ENCODE measurements at places on chromosomes 5 and 9. TPM values are rescaled to one million over a fixed set of nuclear protein-coding genes. Genes with fewer than 3 reads are reported as not detected.

GRCh38 chr5:105874316-105874715 is 1796.4 kb downstream of the EFNA5 start:
- DNase-seq = no peak

GRCh38 chr9:78986446-78986845 is 585.3 kb upstream of the TLE4 start:
- DNase-seq = no peak

GRCh38 chr9:138115506-138115905 is 237.9 kb downstream of the CACNA1B start:
- no peak for DNase-seq

GRCh38 chr5:52985306-52985705 is 3.8 kb upstream of the ITGA2 start:
- no peak for DNase-seq

DNA sequence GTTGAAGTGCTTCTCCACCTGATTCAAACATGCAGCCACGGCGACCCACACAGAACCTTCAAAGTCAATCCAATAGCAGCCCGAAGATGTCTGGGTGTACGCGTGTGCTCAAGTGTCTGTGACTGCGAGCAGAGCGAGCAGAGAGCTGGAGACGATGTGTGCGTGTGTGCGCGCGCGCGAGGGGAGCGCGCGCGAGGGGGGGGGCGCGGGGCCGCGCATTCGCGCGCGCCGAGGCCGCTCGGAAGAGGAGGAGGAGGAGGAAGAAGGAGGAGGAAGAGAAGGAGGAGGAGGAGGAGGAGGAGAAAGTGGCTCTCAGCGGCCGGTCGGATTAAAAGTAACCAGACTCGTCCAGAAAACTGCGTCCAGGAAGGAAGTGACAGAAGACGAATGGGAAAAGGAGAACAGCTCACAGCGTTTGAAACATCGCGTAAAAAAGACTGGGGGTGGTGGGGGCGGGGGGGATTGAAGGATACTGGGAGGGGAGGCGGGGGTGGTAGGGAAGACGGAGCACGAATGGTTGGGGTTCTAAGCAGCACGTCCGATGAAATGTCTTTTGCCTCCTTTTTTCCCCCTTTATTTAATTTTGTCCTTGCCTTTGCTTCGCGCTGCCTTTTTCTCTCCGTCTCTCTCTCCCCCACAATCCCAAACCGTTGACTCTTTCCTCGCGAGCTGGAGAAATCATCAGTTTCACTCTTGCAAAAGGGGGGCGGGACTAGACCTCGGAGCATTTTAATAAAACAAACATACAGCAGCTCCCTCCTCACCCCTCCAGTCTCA is at the start of gene MEF2C:
Gene MEF2C (minus strand): TSS at position 126 of the 777 bp plus-strand sequence. CDS start 59,396 bp downstream, outside the sequence.
- peak; percentile 65 for DNase-seq

GRCh38 chr5:135941711-135942110 is 13.1 kb downstream of the LECT2 start:
- no peak for DNase-seq

GRCh38 chr5:167665841-167666375 is 625.5 kb upstream of the WWC1 start:
- DNase-seq = no peak

- no peak for DNase-seq
These were observed 107.2 kb upstream of the NFIL3 start for GRCh38 chr9:91530829-91531228.

GRCh38 chr9:2502210-2502609 is 119.4 kb upstream of the VLDLR start:
- no peak for DNase-seq

- DNase-seq = no peak
These were observed 154.3 kb upstream of the ZNF618 start for GRCh38 chr9:113721856-113722255.

GRCh38 chr9:121298016-121298538 is 30.1 kb downstream of the GSN start:
- no peak for DNase-seq

- no peak for DNase-seq
These were observed 66.0 kb downstream of the PLAC8L1 start for GRCh38 chr5:146039420-146039819.

DNA sequence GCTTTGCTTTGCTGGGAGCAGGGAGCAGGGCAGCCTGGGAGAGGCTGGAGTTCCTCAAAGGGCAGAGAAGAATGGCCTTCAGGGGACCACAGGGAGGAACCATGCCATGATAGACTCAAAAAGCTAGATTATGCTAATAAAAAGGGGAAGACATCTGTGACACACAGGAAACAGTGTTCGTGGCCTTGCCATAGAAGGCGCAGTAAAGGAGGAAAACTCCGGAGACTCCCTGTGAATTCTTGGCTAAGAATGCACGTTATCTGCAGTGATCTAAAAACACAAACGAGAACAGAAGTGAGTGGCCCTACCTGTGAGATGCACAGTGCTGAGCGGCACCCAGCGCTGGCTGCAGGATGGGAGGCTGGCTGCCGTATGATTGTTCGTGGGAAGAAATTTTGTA is 15.9 kb upstream of the LTC4S start:
- no peak for DNase-seq

DNA sequence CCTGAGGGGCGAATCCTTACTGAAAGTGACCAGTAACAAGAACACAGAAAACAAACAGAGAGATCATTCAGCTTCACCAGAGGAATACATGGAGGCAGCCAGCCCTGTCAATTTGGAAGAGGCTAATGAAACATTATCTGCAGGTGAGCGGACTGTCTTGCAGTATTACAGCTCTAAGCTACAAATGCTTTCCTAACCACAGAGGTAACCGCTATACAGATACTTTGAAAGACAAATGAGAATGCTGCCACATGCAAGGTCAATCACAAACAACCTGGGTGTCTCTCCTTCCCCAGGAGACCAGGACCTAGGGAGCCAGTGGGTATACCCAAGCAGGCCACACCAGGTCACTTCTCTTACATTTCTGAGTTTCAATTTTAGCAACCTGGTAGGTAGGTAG is 30.2 kb downstream of the EFNA5 start:
- DNase-seq = no peak

DNA sequence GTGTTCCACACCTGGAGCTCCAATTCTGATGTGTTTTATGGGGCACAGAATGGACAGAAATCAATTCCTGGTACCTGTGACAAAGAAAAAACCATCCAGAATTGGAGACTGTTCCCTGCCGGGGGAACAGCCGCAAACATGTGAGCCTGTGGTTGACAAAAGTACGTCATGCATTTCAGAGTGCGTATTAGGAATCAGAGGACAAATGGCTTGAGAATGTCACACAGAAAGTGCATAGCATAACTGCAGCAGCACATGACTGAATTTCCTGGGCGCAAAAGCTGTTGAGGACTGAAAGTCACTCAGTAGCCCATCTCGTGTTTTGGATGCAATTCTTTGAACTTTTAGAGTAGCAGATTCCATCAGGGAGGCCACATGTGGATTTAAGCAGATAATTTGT is 85.1 kb downstream of the TRIO start:
- no peak for DNase-seq

- DNase-seq = no peak
These were observed 21.6 kb upstream of the GRPEL2 start for GRCh38 chr5:149323621-149324205.

DNA sequence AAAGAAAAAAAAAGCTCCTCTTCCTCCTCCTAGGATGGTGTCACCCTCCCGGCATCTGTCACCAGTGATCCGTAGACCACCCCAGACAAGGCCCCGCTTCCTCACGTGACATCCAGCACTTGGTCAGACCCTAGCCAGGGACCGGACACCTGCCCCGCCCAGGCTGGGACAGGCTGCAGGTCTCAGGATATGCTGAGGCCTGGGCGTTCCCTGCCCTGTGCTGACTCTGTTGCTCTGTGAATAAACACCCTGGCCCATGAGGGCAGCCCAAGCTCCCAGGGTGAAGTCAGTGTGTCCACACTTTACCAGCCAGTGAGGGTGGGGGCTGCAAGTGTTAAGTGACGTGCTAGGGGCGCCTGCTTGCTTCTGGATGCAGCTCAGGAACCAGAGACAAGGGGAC is 5.6 kb downstream of the EDF1 start:
- no peak for DNase-seq

DNA sequence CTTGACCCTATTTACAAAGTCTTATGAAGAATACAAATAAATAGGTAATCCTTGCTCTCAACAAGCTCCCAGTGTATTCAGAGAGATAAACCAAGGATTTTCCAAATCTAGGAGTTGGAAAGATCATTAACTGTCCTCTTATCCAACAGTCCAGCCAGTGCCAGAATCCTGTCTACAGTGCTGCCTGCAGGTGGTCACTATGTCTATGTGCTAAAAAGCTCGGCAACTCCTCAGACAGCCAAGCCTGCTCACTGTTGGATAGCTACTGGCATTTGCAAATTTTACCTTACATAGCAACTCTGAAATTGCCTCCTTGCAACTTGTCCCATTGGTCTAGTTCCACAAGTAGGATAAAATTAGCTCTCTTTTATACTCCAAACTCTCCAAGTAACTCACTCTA is 187.4 kb downstream of the DCP2 start:
- DNase-seq = no peak

DNA sequence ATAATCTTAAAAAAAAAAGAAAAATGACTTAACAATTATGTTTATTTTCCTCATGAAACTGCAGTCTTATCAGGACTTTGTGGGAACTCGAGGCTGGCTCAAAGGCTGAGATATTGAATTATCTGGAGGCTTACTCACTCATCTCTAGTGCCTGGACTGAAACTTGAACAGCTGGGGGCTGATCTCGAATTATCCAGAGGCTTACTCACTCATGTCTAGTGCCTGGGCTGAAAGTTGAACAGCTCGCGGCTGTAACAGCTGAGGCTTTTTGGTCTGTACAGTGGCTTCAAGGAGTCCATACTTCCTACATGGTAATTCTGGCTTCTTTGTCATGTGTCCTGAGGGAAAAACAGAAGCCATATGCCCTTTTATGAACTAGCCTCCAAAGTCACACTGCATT is 371.9 kb downstream of the CETN3 start:
- no peak for DNase-seq

GRCh38 chr9:35116539-35116897 is 856 bp upstream of the ATOSB start:
- DNase-seq = no peak

DNA sequence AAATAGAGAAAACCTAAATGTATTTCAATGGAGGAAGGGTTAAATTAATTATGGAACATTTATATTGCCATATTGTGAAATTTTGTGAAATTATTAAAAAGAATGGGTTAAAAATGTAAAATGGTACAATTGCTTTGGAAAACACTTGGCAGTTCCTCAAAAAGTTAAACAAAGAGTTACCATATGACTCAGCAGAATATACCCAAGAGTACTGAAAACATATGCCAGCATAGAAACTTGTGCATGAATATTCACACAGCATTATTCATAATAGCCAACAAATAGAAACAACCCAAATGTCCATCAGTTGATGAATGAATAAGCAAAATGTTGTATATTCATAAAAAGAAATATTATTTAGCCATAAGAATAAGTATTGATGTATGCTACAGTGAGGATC is 181.0 kb upstream of the MAST4 start:
- no peak for DNase-seq

DNA sequence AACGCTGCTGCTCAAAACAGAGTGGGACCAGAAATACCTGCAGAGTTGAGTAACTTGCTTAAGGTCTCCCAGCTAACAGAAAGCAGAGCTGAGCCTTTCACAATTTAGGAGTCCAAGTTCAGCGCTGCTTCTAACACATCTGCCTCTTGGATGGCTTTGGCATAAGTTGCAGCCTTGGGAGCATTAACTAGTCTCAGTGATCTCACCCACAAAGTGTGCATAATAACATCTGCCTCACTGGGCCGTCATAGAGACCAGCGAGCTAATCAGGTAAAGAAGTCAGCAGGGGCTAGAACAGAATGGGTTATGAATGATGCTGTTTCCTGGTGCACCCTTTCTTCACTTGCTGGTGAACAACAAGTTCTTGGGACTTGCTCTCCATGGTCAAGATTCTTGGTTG is 36.5 kb downstream of the WWC1 start:
- DNase-seq = no peak

ZFP2 gene
- total RNA-seq = 1.4 TPM

TNFAIP8 gene
- total RNA-seq = 119 TPM

BSPRY gene
- total RNA-seq = 2.3 TPM

ODF2 gene
- total RNA-seq = 34.4 TPM

CFAP90 gene
- total RNA-seq = 0.76 TPM

RFX3 gene
- total RNA-seq = 5.1 TPM

IL9 gene
- 0.52 TPM for total RNA-seq

SUSD3 gene
- 43.8 TPM for total RNA-seq

ZNG1A gene
- 36.2 TPM for total RNA-seq
